Activated naive CD8-positive, alpha-beta T cell treated with anti-CD3 and anti-CD28 coated beads, Interleukin-2, amount 50 U/mL, for 24 hours (primary cell): ENCODE measurements at places on chromosomes 3 and 15.

DNA sequence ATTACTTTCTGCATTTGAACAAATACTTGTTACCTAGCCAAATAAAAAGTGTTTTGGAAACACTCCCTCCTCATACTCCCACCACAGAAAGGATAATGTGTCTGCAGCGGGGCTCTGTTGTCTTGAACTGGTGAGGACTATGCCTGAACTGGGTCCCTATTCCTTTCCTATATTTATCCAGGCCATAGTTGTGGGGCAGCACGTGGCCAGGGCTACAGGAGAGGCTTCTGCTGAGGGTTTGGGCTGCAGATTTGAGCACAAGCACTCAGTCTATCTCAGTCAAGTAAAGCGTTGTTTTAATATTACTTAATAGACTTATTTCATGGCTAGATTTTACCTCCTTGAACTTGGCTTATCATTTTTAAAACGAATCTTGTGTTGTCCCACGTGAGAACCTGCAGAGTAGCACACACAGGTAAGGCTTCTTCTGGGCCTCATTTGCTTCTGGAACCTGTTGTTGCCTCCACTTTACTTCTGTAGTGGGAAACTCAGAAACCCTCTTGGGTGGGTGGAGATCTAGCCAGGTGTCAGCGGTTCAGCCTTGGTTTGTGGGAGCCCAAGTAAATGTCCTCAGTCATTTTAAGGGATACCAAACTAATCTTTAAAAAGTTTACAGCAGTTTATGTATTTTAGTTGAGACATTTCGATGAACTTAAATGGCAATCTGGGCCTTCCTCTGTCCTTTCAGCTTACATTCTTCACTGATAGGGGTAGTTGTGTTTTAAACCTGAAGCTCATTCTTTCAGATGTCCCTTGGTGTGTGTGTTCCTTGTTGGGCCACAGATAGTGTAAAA is 51.1 kb downstream of the TRIM71 start:
- no peak for DNase-seq

- no peak for DNase-seq
These were observed 12.1 kb downstream of the KIF9 start for GRCh38 chr3:47270526-47270925.

GRCh38 chr15:95292785-95293450 is 1037.6 kb upstream of the NR2F2 start:
- DNase-seq = no peak

DNA sequence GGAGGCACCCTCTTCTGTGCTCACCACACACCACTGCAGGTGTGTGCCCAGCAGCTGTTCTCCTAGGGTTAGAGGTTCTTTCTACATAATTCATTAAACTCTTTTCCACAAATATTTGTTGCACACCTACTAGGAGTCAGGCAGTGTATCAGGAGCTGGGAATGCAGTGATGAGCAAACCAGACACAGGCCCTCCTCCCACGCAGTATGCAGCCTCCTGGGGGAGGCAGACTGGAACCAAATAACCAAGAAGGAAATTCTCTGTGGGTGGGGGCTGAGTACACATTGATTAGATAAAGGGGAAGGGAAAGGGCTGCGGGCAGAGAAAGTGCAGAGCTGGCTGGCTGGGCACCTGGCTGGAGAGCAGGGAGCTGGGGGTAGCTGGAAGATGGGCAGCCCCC is 18.5 kb upstream of the C3orf22 start:
- DNase-seq = no peak

DNA sequence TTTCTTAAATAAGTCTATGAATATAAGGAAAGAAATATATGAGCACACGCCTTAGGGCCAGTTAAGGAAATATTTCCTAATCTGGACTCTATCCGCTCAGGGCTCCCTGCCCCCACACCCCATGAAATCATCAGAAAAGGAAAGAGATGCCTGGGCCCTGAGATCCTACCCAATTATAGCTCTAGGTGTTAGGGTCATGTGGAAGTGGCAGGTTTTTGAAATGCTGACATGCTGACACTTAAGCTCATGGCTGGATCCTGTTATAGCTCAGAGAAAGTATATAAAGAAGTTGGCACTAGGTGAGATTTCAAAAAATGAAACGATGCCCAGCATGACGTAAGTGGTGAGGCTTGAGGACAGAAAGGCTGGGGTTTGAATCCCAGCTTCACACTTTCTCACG is 43.5 kb upstream of the AKAP13 start:
- DNase-seq = no peak

DNA sequence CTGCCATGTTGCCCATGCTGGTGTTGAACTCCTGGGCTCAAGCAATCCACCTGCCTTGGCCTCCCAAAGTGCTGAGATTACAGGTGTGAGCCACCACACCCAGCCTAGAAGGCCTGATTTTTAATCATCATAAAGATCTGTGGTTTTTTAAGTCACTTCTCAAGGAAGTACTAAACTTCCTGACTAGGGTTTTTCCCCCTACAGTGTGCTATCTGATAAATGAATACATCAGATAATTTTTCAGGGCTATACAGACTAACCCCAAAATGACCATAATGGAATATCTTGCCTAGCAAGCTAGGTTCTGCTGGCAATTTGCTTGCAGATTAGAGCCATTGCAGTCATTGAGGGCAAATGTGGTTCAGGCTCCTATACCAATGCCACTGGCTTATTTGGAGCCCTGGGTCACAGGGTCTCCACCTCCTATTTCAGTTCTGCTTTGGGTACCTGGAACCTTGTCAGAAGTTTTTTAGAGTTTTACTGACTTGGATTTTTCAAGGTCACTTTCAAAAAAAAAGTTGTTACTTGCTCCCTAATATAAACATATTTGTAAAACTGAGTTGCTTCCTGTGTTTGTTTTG is 80.8 kb downstream of the SLC49A4 start:
- DNase-seq = no peak

DNA sequence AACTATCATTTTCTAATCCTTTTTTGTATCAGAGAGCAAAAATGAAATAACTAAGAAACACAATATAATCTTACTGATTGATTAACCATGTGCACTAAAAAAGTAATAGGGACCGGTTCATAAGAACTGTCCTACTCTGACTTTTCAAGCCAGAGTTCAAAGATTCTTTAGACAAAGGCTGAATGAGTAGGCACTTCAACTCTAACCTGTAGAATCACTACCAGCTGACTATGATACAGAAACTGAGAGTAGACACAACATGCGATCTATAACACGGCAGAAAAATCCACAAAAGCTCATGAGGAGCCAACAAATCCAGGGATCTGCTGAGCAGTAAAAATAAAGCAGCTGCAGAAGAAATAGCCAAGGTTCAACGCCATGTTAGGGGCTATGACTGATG is 8.9 kb downstream of the COPB2 start:
- DNase-seq = no peak

DNA sequence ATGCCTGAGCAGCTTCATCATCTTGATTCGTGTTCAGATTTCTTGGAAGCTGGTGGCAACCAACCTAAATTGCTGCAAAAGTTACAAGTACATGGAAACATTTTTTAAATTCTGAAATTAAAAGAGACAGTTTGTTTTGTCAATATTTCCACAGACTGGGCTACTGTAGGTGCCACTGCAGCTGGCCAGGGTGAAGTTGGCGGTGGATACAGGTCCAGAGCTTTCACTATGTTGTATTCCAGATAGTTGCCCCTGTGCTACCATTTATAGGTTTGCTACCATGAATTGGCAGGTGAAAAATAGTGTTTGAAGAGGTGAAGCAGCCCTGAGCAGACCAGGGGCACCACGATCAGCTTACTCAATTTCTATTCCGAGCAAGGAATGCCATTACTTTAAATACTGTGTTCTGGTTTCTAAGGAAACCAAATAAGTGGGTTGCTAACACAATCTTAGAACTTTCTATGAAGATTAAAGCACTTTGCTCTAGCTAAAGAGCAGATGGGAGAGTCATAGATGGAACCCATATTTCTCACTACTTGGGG is 21.2 kb upstream of the SHC4 start:
- no peak for DNase-seq

GRCh38 chr3:166013073-166013679 is 176.0 kb upstream of the BCHE start:
- no peak for DNase-seq

DNA sequence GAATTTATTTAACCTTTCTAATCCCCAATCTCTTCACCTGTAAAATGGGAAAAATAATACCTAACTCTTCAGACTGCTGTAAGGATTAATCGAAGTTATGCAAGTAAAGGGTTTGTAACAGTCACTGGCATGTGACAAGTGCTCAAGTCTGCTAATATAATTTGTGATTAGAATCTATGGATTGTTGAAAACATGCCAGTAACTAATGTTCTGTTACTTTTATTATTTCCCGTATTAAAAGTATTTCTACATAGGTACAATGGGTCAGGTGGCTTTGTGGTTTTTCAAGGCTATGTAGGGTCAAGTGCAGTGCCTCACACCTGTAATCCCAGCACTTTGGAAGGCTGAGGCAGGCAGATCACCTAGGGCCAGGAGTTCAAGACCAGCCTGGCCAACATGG is 29.4 kb downstream of the ULK4 start:
- DNase-seq = no peak

GRCh38 chr3:56282341-56282740 is 185.9 kb downstream of the ERC2 start:
- DNase-seq = no peak

DNA sequence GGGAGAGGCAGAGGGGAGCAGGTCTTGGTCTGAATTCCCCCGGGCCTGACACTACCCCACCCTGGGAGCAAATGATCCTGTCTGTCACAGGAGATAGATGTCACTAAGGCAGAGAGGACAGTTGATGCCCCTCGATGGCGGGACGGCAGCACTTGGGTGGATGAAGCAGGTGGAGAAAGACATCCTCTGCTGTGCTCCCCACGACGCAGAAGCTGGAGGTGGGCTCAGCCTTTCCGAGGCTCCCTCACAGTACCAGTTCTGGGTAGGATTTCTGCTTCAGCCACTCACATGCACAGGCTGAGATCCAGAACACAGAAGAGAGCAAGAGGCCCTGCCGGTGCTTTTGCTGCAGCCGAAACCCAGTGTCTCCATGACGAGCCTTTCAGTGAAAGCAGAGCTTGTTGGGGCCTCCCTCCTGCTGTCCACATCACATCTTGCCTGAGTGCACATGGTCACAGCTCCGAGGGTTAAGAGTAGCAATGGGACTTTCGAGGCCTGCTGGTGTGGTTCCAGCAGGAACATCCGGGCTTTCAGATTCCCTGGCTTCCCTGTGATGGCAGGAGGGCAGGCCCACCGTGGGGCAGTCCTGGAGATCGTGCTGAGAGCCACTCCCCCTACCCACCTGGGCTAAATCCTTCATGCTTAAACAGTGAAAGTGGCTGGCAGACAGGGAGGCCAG is 107.3 kb upstream of the PRR20G start:
- no peak for DNase-seq

DNA sequence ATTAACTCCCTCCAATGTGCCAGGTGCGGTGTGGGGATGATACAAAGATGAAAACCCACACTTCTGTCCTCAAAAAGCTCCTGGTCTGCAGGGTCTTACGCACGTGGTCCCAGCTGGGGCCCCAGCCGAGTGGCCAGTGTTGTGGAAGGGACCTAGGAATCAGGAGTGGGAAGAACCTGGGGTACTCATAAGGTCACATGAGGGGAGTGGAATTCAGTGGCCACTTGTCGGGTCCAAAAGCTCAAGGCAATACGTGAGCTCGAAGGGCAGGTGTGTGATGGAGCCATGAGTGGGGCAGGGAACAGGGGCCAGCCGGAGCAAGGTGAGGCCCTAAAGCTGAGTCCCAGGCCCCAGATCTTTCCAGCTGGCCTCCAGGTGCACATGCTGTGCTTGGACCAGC is 260.0 kb upstream of the LYSMD4 start:
- no peak for DNase-seq

DNA sequence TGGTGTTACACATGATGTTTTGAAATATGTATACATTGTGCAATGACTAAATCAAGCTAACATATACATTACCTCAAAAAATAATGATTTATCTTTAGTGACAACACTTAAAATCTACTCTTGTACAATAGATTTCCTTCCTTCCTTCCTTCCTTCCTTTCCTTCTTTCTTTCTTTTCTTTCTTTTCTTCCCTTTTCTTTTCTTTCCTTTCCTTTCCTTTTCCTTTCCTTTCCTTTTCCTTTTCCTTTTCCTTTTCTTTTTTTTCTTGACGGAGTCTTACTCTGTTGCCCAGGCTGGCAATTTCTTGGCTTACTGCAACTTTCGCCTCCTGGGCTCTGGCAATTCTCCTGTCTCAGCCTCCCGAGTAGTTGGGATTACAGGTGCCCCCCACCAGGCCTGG is 170.5 kb downstream of the NLGN1 start:
- DNase-seq = no peak

DNA sequence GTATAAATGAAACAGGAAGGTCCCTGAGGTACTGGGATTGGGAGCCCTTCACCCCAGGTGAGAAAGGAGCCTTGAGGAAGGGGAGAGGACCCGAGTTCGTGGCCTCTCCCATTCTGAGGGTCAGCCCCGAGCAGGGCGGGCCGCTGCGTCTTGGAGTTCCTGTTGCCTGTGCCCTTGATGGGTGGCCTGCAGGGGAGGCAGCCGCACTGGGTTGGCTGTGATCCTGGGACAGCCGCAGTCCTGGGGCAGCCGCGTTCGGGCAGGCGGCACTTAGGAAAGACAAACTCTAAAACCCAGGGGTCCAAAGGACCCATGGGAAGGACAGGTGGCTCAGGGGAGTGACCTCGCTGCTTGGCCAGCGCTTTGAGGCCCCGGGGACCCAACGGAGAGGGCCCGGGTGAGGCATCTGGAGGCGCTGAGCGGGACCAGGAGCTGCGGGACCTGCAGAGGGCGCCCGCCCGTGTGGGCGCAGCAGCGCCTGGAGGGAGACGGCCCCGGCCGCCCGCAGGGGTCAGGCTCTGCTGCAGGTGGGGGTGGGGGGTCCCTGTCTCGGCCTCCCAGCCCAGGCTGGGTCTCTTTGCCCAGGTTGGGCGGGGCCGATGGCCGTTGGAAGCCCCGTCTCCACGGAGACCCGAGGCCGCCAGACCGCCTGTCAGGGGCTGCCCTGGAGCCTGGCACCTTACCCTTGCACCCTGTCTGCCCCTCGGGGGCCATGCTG is 65.1 kb downstream of the HMCES start:
- DNase-seq = peak; percentile 51

DNA sequence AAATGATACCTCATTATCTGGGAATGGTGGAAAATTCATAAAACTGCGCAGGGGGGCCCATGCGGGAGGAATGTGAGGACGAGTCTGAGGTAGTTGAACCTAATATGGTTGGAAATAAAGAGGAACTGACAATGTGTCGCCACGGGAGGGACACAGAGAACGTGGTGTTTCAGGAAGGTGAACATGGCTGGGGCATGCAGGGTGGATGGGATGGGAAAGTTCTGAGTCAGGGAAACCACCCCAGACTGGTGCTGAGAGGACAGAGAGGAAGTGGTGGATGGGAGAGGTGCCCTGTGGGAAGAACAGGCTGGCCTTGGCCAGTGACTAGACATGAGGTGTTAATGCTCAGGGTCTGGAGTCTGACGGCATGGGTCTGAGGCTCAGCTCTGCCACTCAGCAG is 137.1 kb upstream of the WNT5A start:
- DNase-seq = no peak

GRCh38 chr15:34693053-34693744 is 61.6 kb downstream of the GJD2 start:
- DNase-seq = no peak

GRCh38 chr15:99566157-99566897 is 543 bp downstream of the MEF2A start:
- peak; percentile 30 for DNase-seq
